ENCODE measurements at places on chromosomes 11 and 22.

- no peak for DNase-seq
Measured at GRCh38 chr22:37464181-37464580, 22.0 kb downstream of the MFNG start.

DNA sequence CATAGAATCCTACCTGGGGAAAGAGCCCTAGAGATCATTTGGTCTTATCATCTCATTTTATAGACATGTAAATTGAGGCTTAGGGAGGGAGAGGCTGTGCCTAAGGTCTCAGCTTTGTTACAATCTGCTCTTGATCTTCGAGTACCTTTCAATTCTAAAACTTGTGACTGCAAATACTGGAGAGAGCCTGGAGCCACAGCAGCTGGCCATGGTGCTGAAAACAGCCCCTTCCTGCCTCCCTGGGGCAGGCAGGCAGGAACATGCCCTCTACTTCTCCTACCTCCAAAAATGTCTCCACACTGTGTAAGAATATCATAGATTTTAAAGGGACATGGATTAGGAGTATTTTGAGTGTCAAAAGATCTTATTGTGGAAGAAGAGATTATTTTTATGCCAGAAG, 52.2 kb downstream of the C22orf42 start:
- DNase-seq, result no peak

DNA sequence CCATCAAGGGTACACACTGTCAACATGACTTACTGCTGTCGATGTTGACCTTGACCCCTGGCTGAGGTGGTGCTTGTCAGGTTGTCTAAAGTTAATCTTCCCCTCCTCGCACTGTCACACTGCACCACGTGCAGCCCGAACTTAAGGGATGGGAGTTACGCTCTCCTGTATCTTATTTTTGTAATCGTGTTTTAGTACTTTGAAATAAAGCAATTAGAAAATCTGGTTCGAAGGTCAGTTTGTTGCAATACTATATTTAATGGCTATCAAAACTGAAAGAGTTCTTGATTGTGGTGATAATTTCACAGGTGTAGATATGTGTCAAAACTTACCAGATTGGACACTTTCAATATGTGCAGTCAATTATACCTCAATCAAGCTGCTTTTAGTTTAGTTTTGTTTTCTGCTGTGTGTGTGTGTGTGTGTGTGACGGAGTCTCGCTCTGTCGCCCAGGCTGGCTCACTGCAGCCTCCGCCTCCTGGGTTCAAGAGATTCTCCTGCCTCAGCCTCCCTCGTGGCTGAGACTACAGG, 10.7 kb upstream of the ST14 start:
- DNase-seq, result no peak

- no peak for DNase-seq
Measured at GRCh38 chr11:9528573-9529333, 44.7 kb upstream of the WEE1 start.

DNA sequence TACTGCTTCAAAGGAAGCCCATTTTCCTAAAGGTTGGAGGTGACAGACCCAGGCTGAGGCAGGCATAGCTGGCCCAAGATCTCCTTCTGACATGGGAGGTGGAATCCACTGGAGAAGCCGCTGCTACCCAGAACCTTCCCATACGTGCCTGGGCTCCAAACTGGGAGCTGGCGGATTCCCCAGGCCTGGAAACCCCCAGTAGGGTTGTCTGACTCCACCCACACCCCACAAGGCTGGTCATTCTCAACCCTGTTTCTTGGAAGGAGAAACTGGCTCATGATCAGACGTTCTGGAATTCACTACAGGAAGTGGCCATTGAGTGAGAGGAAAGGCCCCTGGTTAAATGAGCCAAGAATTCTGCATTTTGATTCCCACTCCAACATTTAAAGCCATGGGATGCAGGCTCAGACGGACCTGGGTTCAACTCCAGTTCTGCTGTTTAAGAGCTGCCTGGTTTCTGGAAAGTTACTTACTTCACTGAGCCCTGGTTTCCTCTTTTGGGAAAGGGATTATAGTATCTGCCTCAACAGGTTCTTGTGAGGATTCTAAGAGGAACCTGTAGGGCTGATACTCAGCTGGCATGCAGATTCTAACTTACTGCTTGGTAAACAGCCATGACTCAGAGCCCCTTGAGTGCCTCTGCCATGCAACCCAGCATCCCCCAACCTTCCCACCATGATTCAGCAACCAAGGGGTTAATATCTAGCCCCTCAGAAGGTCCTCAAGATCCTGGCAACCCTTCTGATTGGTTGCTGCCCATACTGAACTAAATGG, 19.4 kb upstream of the TSKU start:
- DNase-seq, result no peak

- DNase-seq, result no peak
Measured at GRCh38 chr11:68933605-68934320, 30.1 kb downstream of the IGHMBP2 start.

- DNase-seq, result no peak
Measured at GRCh38 chr11:100719362-100719761, 32.3 kb downstream of the ARHGAP42 start.

DNA sequence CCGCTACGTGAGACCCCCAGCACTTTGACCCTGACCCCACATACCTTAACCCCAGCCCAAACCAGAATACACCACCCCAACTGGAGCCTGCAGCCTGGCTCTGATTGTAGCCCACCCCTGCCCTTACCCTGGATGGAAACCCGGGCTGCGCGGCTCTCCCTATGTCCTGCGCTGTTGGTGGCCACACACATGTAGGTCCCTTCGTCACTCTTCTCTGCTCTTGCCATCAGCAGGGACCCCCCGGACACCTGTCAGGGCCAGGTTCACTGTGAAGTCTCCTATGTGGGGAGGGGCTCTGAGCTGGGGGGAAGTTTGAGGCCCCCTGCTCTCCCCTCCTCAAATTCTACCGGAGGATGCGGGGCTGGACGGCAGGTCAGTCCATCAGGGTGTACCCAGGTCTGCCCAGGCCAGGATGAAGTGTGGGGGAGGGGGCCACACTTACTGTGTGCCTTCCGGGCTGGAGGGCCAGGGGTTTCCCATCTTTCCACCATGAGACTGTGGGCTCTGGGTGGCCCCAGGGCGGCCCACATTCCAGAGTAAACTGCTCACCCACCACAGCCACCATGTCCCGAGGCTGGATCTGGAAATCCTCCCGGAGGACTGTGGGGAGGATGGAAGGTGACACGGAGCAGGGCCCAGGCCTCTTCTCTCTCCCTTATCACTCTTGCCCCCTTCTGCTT, 1.5 kb downstream of the ROBO4 start:
- no peak for DNase-seq

GRCh38 chr11:77102246-77103210, at the start of gene OMP:
TSS of gene OMP (plus strand) at chr11:77102840. CDS start at chr11:77102840, 0 bp downstream.
- DNase-seq, result no peak

GRCh38 chr11:28090052-28090749, 17.8 kb downstream of the KIF18A start:
- no peak for DNase-seq

DNA sequence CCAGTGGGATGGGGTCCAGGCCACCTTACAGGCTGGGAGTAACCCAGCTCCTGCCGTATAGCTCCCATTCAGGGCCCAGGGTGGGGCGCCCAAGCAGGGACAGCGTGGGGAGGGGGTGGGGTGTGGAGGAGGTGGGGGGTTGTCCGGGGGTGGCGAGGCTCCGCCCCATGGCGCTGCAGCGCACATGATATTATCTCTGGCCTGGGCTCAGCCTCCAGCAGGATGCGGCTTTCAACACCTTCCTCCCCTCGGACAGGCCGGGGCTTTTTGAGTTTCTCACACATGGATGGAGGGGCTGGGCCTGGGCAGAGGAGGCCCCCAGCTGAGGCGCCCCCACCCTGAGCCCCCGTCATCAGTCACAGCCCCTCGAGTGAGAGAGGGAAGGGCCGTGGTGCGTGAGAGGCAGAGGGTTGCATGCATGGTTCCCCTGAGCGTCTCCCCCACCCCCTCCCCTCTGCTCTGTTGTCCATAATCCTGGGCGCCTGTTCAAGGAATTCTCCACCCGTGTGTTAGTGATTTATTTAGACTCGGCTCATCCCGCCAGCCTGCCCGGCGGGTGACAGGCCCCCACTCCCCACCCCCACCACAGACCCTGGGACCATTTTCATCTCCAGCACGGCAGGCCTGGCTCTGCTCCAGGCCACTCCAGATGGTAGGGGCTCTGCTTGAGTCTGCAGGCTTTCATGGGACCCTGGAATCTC, 44.9 kb downstream of the WNT11 start:
- DNase-seq, result no peak

DNA sequence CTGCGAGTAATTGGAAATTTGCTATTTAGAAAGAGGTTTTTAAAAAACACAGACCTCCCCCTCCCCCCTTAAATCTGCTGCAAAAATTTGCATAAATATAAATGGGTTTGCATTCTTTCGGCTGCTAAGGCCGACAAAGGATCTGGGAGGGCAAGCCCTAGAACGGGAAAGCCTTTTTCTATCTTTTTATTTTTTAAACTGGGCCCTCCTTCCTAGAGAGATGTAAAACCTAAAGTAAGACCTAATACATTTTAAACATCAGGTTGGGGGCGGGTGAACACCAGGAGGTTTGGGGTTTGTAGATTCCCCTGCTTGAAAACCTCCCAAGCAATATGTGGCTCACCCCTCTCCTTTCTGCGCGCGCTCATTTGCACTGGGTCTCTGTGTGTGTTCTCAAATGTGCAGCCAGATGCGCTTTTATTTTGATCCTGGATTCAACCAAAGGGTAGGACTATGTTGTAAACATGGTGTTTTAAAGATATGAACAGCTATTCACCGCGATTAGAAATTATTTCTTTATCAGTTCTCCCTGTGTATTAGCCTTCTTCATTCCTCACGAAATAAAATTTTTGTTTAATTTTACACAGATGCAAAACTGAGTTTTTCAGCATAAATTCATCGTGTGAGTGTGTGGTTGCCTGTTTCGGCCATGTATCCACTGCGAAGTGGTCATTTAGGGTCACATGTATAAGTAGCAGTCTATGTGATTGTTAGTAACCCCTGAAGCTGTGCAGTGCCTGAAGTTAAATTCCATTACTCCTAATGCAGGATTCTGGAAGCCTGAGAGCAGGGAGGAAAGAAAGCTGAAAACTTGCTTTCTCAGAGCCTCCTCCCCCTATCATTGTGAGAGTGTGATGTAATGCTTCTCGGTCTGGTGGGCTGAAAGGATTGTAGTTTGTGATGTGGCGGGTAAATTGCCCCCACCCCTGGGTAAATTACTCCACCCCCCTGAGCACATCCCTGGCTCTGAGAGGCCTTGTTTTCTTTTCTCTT, 988 bp downstream of the TNRC6B start:
- DNase-seq, result peak; percentile 34
